ENCODE measurements at places on chromosomes 1 and 21.

- no peak for DNase-seq
These were observed 10.5 kb downstream of the SLX9 start for GRCh38 chr21:44950351-44950750.

- no peak for DNase-seq
These were observed 23.5 kb downstream of the PEX14 start for GRCh38 chr1:10498231-10498630.

GRCh38 chr1:174217787-174218574 is 58.7 kb downstream of the RABGAP1L start:
- DNase-seq, result no peak

DNA sequence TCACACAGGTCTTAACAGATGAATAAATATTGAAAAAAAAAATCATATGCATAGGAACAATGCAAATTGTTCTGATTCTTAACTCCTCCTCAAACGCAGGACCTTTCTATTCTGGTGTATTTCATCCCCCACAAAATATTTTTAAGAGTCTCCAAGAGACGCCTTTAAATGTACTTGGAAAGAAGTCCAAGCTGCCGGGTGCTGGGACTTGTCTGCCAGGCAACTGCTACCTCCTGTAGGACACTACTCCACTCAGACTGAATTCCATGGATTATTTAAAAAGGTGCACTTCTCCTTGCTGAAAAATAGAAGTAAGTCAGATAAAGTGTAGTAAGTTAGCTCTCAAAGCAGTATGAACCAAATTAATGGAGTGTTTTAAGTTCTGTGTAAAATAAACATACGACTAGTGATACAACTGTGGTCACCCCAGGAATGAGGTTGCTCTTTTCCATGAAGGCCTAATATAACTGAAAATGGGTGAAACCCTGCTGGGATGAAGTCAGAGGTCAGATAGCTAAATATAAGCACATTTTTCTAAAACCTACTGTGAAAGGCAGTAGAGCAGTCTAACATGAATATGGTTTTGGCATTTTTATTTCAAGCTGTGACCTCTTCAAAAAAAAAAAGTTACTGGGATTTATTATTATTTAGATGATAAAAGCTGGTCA is 189.2 kb upstream of the PBX1 start:
- no peak for DNase-seq

GRCh38 chr1:2195785-2196184 is 1.2 kb upstream of the FAAP20 start:
- DNase-seq, result no peak

Measured in right lobe of liver (tissue), 6 donors.